Panc1 (cell line): ENCODE measurements at places on chromosomes 1 and 21. TPM values are rescaled to one million over a fixed set of nuclear protein-coding genes. Genes with fewer than 3 reads are reported as not detected.

DNA sequence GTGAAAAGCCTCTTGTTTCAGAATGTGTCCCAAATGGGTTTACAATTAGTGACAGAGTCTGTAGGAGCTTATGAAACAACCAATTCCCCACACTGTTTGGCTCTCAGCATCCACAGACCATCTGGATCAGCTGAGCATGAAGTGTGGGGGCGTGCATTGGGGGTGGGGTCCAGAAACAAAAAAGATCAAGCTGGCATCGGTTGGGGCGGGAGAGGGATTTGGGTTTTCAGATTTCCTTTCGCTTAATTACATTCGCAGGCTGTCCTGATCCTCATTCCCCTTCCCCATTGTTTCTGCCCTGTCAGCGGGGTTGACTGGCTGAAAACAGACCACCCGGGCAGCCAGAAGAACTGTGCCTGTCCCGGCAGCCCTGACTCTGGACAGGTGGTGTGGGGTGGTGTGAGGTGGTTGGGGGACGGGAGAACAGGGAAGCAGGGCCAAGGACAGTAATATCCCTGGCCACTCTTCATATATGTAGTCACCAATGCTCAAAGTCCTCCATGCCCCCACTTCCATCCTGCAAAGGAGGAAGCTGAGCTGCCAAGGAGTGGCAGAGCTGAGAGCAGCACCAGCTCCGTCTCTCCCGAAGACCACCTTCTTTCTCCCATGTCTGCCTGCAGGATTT lies 92.0 kb downstream of the IER5 start:
- H3K27ac ChIP-seq = no peak overlapping the region
- H3K36me3 ChIP-seq = no peaks in the 10 kb centered on the region
- DNase-seq = no peak
- peaks cover 9% of the 10 kb centered on the region for H3K27me3 ChIP-seq

- no peaks in the 10 kb centered on the region for H3K36me3 ChIP-seq
- no peaks in the 10 kb centered on the region for H3K4me1 ChIP-seq
- H3K27me3 ChIP-seq = no peaks in the 10 kb centered on the region
- H3K27ac ChIP-seq = no peak overlapping the region
Observed at GRCh38 chr1:154391086-154391770, 13.9 kb upstream of the IL6R start.

- no peak for DNase-seq
- no peak overlapping the region for H3K4me3 ChIP-seq
- no peaks in the 10 kb centered on the region for H3K36me3 ChIP-seq
- no peaks in the 10 kb centered on the region for H3K4me1 ChIP-seq
Observed at GRCh38 chr1:175129182-175129581, 61.5 kb downstream of the TNN start.

DNA sequence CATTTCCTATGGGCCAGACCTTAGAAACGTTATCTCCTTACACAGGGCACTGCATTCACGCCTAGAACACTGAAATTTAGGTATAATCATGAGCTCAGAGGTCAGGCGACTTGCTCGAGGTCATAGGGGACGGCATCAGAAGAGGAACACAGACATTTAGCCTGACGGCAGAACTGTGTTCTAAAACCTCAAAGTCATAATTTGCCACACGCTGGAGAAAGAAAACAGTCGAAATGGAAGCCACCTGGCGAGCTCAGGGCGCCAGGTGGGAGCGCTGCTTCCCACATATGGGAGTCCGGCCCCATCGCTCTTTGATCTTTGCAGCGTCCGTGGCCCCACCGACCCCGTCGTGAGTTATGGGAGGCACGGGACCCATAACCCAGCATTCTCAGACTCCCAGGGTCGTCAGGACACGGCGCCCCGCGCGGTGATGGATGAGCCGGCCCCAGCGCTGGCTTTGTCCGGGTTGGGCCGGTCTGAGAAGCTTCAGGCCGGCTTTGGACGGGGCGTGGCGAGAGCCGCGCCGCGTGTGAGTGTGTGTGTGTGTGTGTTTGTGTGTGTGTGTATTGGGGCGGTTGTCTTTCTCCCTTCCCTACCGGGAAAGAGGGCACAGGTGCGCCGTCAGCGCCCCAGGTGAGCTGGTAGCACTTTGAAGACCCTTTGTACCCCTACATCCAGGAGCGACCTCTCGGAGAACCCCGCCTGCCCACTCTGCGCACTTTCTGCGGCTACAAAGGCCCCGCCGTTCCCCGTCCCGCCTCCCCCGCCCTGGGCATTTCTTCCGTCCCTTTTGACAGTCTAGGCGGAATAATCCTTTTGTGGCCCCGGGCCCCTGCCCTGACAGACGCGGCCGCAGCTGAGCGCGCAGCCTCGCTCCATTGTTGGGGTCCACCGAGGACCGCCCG lies 861 bp upstream of the DRAXIN start:
- H3K27ac ChIP-seq = no peak overlapping the region
- DNase-seq = no peak
- peaks cover 7% of the 10 kb centered on the region; the same call in 1 of the 2 replicates for H3K4me1 ChIP-seq

GRCh38 chr1:210698661-210699060 lies 370.0 kb downstream of the HHAT start:
- no peaks in the 10 kb centered on the region for H3K4me1 ChIP-seq
- no peaks in the 10 kb centered on the region; the same call in 1 of the 2 replicates for H3K27me3 ChIP-seq
- no peak overlapping the region for H3K4me3 ChIP-seq
- H3K27ac ChIP-seq = no peak overlapping the region

GRCh38 chr21:33924766-33925100 lies 9.1 kb upstream of the ATP5PO start:
- peaks cover 22% of the 10 kb centered on the region for H3K4me1 ChIP-seq
- H3K36me3 ChIP-seq = no peaks in the 10 kb centered on the region
- no peak overlapping the region for H3K4me3 ChIP-seq
- DNase-seq = no peak
- H3K27ac ChIP-seq = peak overlapping the region; percentile 76

The GPR137B gene
- 25.3 TPM for total RNA-seq

DNA sequence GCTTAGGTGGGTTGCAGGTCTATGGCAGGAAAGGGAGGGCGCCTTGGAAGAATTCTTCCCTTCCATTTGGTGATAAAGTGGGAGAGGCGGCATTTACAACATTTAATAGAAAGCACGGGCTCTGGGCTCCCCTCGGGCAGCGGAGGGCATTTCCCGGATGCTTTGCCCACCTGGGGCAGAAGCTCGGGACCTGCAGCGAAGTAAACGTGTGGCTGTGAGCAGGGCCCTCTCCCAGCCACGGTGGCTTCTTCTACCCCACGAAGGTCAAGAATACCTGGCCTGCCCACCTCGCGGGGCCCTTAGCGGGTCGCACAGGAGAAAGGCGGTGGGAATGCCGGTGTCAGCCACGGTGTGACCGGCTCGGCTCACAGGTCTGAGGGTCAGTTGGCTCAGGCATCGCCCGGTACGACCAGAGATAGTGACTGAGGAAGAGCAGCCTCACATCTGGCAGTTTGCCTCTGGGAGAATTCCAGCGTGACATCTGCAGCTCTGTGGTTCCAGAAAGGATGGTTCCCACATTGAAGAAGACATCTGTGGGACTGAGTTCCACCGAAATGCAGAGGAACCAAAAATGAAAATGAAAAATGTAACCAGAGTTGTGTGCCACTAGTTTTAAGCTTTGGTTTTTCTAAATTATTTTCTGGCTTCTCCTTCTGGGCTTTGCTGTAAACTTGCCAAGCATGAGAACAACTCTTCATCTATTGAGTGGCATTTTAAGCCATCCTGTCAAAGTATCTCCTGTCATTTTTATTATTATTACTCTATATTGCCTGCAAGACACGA lies 720 bp upstream of the F3 start:
- H3K4me3 ChIP-seq = peak overlapping the region; percentile 61
- H3K27me3 ChIP-seq = peaks cover 5% of the 10 kb centered on the region; the same call in 1 of the 2 replicates
- no peaks in the 10 kb centered on the region; the same call in 1 of the 2 replicates for H3K36me3 ChIP-seq
- no peak for DNase-seq
- H3K4me1 ChIP-seq = peaks cover 4% of the 10 kb centered on the region; the same call in 1 of the 2 replicates

GRCh38 chr1:85934516-85934915 lies 222.1 kb downstream of the COL24A1 start:
- no peak overlapping the region for H3K27ac ChIP-seq
- H3K27me3 ChIP-seq = peaks cover 4% of the 10 kb centered on the region; the same call in 1 of the 2 replicates
- no peaks in the 10 kb centered on the region for H3K36me3 ChIP-seq
- no peak overlapping the region for H3K4me3 ChIP-seq
- no peak for DNase-seq

GRCh38 chr1:221149111-221149510 lies 269.9 kb downstream of the HLX start:
- no peak for DNase-seq
- H3K4me1 ChIP-seq = no peaks in the 10 kb centered on the region
- H3K4me3 ChIP-seq = no peak overlapping the region
- H3K27me3 ChIP-seq = no peaks in the 10 kb centered on the region
- no peaks in the 10 kb centered on the region for H3K36me3 ChIP-seq
- H3K27ac ChIP-seq = no peak overlapping the region

GRCh38 chr1:40014253-40014706 lies 26.2 kb upstream of the CAP1 start:
- no peaks in the 10 kb centered on the region for H3K27me3 ChIP-seq
- no peak overlapping the region for H3K27ac ChIP-seq
- no peaks in the 10 kb centered on the region for H3K36me3 ChIP-seq
- H3K4me3 ChIP-seq = no peak overlapping the region

DNA sequence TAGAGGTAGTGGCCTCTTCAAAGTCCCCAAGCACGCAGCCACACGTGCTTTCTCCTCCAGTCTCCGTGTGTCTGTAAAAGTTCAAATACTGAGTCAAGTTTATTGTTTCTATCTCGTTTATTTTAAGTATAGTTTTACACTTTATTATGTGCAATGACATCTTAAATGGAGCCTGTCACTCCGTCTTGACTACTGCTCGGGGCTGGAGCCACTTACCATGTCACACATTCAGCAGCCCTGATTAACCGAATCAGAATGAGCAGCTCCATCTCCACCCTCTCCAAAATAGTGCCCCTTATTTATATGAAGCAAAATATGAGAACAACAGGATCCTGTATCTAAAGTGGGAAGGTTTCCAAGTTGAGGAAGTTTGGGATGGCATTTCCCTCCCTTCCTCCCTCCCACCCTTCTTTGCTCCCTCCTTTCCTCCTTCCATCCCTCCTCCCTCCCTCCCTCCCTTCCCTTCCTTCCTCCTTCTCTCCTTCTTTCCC lies 201.0 kb downstream of the PBX1 start:
- no peak overlapping the region for H3K4me3 ChIP-seq
- H3K4me1 ChIP-seq = no peaks in the 10 kb centered on the region
- DNase-seq = no peak
- H3K27ac ChIP-seq = no peak overlapping the region
- no peaks in the 10 kb centered on the region; the same call in 1 of the 2 replicates for H3K36me3 ChIP-seq

The RNU1-4 gene
- 1,290 TPM for total RNA-seq

- H3K4me1 ChIP-seq = 0 out of 2 replicates have a peak, but pooled peaks cover 3% of the 10 kb centered on the region
- no peak overlapping the region for H3K4me3 ChIP-seq
- H3K27me3 ChIP-seq = no peaks in the 10 kb centered on the region
- DNase-seq = peak; percentile 81
Observed at GRCh38 chr1:33295450-33296081, 25.3 kb downstream of the A3GALT2 start.

- no peaks in the 10 kb centered on the region for H3K4me1 ChIP-seq
- H3K27me3 ChIP-seq = 0 out of 2 replicates have a peak, but pooled peaks cover 2% of the 10 kb centered on the region
- no peak for DNase-seq
- H3K36me3 ChIP-seq = no peaks in the 10 kb centered on the region
Observed at GRCh38 chr1:175390081-175390481, 197.5 kb upstream of the KIAA0040 start.

- H3K27me3 ChIP-seq = no peaks in the 10 kb centered on the region
- no peak overlapping the region for H3K27ac ChIP-seq
- H3K4me3 ChIP-seq = no peak overlapping the region
- DNase-seq = no peak
- no peaks in the 10 kb centered on the region for H3K4me1 ChIP-seq
Observed at GRCh38 chr1:87106867-87107266, 192.4 kb downstream of the HS2ST1 start.

DNA sequence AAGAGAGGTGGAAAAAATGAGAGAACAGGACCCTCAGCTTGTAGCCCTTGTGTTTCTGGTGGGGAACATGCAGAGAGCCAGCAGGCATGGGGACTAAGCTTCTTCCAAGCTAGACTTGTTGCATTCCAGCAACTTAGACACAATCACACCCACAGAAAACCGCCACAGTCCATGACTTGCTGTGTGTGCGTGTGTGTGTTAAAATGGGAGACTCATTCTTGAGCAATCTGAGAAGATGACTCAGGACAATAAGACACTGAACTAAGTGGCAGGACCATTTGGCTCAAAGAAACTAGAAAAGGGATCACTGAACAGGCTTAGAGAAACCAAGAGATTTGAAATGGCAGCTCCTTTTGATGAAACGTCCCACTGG lies 78.0 kb downstream of the HLX start:
- H3K4me1 ChIP-seq = no peaks in the 10 kb centered on the region
- no peak for DNase-seq
- no peak overlapping the region for H3K27ac ChIP-seq
- H3K4me3 ChIP-seq = no peak overlapping the region

The KAZN gene
- 6.6 TPM for total RNA-seq

The PRELP gene
- not detected for total RNA-seq

GRCh38 chr1:184761969-184762485 lies 7.4 kb upstream of the EDEM3 start:
- H3K27me3 ChIP-seq = peaks cover 13% of the 10 kb centered on the region
- no peaks in the 10 kb centered on the region for H3K36me3 ChIP-seq
- H3K4me3 ChIP-seq = no peak overlapping the region
- no peak overlapping the region for H3K27ac ChIP-seq
- no peaks in the 10 kb centered on the region; the same call in 1 of the 2 replicates for H3K4me1 ChIP-seq

DNA sequence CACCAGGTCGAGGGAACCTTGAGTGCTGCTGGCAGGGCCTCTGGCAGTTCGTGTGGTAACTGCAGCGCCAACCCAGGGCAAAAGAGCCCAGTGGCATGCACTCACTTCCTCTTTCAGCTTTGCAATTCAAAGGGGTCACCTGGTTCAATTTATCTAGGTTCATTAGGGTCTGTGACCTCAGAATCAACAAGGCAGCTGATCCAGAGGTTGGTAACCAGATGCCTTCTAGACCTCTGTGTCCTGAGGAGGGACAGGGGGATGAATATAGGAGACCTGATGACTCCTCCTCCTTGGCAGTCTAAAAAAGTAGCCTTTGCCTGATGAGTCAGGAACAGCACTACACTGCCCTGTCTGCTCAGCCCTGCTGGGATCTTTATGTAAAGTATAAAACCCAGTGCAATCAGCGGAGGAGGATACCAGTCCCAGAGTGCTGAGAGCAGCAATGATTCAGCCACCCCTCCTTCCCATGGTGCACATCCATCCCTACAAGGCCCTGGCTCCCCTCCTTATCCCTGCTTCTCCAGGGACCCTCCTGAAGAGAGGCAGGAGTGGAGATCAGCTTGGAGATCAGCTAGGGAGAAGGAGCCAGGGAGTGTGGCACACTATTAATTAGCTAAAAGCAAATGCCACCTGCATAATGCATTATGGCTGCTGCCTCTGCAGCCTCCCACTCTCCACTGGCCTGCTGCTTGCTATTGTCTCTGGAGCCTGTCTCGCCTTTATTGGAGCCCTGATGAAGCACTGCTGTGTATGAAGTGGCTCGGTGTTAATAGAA lies 11.2 kb upstream of the FMOD start:
- no peaks in the 10 kb centered on the region for H3K4me1 ChIP-seq
- H3K27me3 ChIP-seq = peaks cover 22% of the 10 kb centered on the region
- DNase-seq = no peak
- no peak overlapping the region for H3K27ac ChIP-seq
- no peaks in the 10 kb centered on the region for H3K36me3 ChIP-seq
- no peak overlapping the region for H3K4me3 ChIP-seq
